ENCODE measurements at places on chromosomes 5 and 9.
A peak's percentile ranks its signal among the peaks of the same experiment; 100 is the strongest.

DNA sequence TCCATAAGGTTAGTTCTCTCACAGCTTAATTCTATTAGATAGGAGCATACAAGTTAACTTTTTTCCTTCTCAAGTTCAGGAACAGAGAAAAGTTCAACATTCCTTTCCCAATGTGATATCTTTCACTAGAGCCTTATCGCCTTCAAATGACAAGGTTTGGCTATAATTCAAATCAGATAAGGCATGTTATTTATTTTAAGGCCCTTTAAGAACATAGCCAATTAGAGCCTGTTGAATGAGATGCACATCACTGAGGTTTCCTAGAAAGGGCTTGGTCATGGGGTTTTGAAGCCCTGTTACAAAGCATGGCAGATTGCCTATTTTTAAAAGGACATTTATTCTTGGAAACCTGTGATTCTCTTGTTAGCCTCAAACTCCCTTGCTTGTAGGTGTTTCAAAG is 123.4 kb downstream of the BASP1 start:
- DNase-seq, result no peak

- DNase-seq, result peak; percentile 56
Observed at GRCh38 chr5:96023518-96023917, 61.9 kb upstream of the ELL2 start.

DNA sequence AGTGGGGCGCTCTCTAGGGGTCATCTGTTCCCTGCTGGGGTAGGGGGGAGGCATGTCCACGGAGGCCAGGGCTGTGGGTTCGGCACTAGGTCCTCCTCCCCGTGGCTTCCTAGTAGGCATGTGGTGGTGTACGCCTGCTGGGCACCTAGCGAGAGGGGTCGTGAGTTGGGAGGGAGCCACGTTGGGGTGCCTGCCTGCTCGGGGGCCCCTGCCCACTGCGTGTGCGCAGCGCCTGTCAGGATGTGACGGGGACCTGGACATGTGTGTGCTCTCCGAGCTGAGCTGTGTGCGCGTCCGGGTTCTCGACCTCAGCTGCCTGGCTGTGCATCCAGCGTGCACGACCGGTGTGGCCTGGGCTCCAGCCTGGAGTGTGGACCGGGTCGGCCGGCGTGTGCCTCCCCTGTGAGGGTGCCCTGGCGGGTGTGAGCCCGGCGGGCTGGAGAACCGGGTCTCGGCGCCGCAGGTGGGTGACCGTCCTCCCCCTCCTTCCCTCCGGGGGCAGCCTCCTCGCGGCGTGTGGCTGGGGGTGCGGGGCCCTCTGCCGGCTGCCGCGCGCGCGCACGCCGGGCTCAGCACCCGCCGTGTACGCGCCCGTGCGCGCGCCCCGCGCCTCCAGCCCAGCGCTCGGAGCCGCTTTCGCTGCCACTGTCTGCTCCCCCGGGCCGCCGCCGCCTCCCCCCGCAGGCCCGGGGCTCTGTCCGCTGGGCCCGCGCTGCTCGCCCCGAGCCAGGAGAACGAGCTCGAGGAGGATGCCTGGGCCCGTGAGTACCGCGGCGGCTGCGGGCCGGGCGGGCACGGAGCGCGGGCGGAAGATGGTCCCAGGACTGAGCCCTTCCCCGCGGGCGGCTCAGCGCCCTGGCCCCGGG is at the start of gene PRR7:
Gene PRR7 (plus strand): TSS at position 615 of the 866 bp plus-strand sequence. CDS start 8,254 bp downstream, outside the sequence.
- peak; percentile 95 for DNase-seq

- peak; percentile 85 for DNase-seq
Observed at GRCh38 chr9:133990366-133991213, 1.5 kb downstream of the VAV2 start.

GRCh38 chr5:82561797-82562196 is 283.6 kb upstream of the RPS23 start:
- DNase-seq, result no peak

- DNase-seq, result no peak
Observed at GRCh38 chr9:98530806-98531386, 177.8 kb downstream of the GABBR2 start.

- DNase-seq, result peak; percentile 11
Observed at GRCh38 chr5:102561894-102562760, 63.3 kb upstream of the SLCO6A1 start.

DNA sequence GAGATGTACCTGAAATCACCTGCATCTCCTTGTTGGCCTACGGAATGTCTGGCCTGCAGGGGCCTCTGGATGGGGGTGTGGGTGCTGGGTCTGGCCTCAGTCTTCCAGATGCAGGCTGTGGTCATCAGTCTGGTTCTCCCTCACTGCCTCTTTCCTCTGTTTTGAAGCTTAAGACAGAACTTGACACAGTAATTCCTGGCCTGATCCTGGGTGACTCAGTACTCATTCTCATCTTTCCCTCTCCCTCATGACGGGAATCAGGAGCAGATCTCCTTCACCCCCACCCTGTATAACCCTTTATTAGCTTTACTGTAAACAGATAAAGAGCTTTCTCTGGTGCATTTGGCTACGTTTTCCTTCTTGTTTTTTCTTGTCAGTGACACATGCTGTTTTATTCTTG is 89.3 kb upstream of the ADAMTS16 start:
- DNase-seq, result no peak

GRCh38 chr9:78620764-78621163 is 323.8 kb downstream of the PSAT1 start:
- DNase-seq, result peak; percentile 65

- no peak for DNase-seq
Observed at GRCh38 chr5:581266-581665, 30.9 kb upstream of the CEP72 start.

DNA sequence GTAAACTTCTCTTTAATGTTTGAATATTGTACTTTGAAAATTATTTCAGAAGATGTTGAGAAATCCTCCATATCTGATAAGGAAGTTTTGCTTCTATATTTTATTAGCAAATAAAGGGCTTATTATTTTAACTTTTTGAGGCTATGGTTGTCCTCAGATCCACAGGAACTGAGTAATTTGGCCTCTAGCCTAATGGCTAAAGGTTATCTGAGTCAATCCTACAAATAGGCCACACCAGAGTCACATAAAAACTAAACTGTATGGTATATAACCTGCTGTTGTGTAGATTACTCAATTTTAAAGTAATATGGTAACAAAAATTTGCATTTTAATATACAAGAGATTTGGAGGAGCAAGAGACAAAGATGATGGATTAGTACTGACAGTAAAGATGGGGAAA is 549.2 kb upstream of the GRAMD2B start:
- no peak for DNase-seq

DNA sequence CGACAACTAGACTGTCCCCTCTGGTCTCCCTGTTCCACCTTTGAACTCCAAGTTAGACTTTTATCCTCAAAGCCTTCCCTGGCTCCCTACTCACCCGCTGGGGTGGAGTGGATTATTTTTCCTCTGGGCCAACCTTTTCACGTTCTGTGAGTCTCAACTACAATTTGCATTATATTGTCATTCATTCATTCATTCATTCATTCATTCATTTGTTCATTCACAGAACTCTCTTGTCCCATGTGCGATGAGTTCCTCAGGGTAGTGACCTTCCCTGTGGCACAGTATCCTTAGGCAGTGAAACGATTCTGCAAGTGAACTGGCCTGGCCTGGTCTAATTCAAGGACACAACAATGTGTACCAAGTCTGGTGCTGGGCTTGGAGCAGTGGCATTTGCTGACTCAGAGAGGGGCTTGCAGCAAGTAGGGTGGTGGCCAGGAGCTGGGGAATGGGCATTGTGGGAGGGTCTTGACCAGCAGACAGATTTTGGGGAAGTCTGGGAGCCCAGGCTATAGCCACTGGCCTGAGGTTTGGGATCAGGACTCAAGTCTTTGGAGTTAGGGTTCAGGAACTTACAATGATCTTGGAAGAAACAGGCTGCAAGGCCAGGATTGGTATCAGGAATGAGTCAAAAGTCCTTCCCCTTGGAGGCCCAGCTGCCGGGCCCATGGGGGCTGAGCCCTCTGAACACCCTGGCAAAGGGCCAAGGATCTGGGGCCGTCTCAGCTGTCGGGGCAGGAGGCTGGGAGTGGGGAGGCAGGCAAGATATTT is 37.2 kb upstream of the COL15A1 start:
- no peak for DNase-seq

DNA sequence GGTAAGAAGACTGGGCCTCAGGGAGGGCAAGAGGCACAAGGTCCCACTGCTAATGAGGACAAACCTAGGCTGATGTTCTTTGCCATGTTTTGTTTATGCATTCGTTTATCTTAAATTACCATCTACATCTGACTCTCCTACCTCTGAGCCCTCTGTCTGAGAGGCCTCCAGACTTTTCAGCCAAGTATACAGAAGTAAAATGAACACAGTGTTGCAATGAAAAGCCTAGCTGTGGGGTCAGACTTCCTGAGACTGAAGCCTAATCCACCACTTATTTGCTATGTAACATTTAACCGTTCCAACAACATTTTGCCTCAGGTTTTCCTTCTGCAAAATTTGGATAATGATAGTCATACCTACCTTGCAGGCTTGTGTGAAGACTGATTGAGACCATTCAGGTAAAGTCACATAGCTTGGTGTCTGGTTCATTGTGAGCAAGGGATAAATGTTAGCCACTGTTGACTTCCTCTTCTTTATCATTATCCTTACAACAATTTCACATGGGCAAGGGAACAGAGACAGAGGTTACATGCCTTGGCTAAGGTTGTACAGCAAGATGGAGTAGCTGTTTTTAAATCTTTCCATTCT is 374.9 kb upstream of the CLINT1 start:
- DNase-seq, result no peak

DNA sequence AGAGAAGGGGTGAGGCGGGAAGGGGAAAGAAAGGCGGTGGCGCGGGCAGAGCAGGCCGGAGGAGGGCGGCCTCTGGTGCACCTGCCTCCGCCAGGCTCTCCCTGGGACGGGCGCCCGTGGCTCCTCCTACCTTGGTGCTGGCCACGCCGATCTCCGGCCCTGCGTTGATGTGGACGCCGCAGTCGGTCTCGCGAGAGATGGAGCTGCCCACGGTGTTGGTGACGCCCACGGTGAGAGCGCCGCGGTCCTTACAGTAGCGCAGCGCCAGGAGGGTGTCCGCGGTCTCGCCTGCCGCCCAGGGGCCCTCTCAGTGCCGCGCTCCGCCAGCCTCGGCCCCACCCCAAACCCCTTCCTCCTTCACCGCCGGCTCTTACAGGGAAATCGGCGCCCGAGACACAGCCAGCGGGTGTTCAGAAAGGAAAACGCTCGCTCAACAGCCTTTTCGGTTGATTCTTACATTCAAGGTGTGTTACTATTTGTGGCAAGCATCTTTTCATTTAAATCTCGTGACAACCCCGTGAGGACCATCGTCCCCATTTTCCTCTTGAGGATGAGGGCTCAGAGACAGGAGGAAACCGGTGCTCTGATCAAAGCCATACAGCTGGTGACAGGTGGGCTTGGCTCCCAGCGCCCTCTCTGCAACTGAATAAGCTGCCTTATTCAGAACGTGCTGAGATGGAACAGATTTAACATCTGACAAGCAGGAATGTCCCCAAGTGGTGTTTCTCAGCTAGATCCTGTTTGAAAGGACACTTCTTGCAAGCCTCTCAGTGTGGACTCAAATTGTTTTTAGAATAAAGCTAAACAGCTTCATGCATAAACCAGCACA is 22.0 kb upstream of the MAPK9 start:
- no peak for DNase-seq

DNA sequence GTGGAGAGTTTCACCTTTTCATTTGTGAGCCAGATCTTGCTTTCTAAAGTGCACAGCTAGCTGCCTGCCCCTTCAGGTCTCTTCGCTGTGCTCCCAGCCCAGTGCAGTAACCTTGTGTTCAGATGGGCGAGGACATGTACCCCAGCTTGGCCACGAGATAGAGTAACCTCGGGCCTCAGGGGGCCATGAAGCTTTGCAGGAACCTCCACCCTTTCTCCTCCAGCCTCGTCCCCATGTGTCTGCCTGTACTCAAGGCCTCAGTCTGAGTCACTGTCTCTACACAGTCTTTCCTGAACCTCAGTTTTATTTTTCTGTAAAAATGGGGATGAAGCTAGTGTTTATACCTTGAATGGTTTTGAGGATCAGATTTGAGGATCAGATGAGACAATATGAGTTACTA is 37.9 kb downstream of the ERGIC1 start:
- no peak for DNase-seq

DNA sequence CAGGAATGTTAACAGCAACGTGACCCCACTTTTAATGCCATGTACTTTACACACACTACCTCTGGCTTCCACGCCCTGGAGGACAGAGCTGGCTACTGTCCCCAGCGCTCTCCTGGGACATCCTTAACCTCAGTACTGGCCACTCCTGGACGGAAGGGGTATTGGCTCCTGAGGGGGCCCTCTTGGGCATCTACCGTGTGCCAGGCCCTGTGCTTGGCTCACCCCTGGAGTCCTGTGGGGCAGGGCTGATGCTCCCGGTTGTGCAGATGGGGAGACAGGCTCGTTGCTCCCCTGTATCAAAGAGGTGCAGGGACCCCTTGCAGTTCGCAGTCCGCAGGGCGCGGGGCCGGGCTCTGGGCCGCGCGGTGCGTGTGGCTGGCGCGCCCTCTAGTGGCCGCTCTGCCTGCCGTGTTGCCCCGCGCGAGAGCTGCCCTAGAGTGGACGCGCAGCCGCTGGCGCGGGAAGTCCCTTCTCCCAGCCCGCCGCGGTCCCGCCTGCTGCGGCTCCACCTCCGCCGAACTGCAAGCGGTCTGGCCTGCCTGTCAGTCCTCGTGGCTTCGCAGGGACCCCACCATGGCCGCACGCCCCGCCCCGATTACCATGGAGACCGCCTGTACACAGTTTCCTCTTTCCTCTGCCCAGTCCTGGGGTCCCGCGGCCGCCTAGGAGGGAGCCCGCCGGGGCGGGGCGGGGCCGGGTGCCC is at the start of gene WDR38:
Gene WDR38 (plus strand): TSS at position 632 of the 703 bp plus-strand sequence. CDS start 72 bp downstream, outside the sequence.
- DNase-seq, result peak; percentile 88

- DNase-seq, result no peak
Observed at GRCh38 chr9:97575673-97576200, 57.4 kb downstream of the TSTD2 start.

DNA sequence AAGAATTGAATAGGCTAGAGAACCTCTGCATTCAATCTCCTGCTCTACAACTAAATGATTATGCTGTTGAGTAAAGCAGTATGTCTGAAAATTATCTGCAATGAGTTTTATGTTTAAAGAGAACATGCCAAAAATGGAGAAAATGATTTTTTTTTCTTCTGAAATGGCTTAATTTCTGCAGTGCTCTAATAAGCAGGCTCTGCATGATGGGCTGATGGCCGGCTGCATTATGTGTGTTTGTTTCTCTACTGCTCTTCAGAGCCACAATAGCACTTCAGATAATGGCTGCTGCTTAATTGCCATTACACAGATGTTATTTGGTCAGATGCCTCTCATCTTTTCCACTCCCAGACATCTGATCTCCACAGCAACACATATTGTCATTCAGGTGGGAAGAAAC is 286.4 kb upstream of the DMAC1 start:
- no peak for DNase-seq

GRCh38 chr9:128118971-128119665 is 8.4 kb downstream of the PTGES2 start:
- no peak for DNase-seq

Measured in GM03348 (cell line).